LoVo (cell line): ENCODE measurements at places on chromosomes 3 and 15.

DNA sequence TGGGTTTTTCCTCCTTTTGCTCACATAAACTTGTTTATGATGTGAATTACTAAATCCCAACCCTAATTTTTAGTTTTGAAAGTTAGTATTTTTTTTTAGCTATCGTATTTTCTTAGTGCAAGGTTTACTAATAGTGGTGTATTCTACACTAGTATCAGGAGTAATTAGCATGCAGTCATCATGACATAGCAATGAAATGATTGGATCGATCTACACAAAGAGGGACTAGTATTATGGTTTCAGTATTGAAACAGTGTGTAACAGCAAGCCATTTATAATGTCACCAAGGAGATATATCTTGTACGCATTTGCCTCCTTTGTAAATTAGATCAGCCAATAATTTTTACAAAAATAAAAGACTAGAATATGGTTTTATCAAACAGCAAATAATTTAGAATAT lies 38.7 kb downstream of the RNF111 start:
- no peak for DNase-seq

DNA sequence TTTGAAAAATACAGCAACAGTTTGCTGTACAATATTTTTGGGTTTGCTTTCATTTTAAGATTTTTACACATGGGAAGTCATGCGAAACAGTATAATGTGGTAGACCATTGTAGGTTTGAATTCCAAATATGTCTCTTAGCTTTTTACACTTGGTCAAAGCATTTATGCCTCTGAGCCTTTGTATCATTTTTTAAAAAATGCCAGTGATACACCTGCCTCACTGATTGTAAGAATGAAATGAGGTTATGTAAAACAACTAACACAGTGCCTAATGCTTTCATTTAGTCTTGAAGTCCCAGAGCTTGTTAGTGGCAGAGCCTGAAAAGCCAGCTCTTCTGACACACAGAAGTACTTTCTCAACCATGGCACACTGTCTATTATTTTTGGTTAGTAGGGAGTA lies 202.0 kb downstream of the UBE2E2 start:
- no peak for DNase-seq

- DNase-seq, result no peak
Measured at GRCh38 chr3:126553284-126554084, 5.2 kb downstream of the C3orf22 start.

- no peak for DNase-seq
Measured at GRCh38 chr3:129994883-129995559, 20.5 kb downstream of the TRH start.

DNA sequence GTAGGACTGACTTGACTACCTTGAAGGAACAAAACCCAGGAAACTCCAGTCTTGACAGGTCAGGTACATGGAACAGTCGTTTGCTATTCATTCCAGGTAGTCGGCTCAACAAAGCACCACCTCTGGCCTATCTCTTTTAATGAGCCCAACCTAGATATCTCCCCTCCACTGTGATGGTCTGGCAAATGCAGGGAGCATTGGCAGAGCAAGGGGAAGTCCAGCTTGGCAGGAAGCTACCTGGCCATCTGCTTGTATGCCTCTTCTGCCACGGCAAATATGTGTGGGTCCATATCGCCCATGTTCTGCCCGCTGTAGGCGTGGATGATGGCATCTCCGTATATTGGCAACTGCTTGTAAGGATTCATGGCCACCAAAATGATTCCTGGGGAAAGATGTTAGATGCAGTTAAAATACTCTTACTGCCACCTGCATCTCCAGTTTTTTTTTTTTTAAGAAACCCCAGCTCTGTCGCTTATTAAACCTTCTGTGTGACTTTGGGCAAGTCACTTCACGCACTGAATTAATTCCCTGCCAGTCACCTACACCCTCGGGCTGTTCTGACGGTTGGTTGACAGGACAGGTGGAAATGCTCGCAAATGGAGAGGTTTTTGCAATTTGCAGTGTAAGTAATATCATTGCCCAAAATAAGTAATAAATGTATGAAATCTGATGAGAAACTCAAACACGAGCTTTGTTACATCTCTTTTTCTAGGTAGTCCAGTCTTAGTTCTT lies 16.8 kb downstream of the MYO5C start:
- no peak for DNase-seq
